ENCODE measurements at places on chromosomes 7 and 10.

- no peak for DNase-seq
Observed at GRCh38 chr7:12564996-12565764, 5.3 kb upstream of the SCIN start.

GRCh38 chr10:14625192-14625631, 149.5 kb downstream of the FAM107B start:
- no peak for DNase-seq

DNA sequence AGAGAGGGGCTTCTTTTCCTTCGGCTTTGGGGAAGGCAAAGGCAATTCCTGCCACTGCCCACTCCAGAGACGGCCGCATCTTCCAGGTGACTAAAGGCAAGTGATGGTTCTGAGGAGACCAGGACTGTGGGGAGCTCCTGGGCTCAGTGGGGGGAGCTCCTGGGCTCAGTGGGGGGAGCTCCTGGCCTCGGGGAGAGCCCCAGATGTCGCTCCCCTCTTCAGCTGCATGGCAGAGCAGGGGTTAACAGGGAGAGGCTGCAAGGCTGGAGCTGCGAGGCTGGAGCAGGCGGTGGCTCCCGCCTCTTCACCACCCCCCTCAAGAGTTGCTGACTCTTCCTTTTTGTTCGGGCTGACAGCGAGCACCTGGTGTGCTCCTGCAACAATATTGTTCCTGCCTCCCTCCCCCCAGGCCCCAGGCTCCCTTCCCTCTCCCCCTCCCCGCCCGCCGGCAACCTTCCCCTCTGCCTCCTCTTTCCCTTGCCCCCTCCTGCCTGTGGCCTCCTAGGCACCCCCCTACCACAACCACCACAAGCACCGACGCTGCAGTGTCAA, 56.3 kb upstream of the LBX1 start:
- DNase-seq, result no peak

GRCh38 chr7:81207801-81208200, 288.9 kb upstream of the SEMA3C start:
- no peak for DNase-seq

DNA sequence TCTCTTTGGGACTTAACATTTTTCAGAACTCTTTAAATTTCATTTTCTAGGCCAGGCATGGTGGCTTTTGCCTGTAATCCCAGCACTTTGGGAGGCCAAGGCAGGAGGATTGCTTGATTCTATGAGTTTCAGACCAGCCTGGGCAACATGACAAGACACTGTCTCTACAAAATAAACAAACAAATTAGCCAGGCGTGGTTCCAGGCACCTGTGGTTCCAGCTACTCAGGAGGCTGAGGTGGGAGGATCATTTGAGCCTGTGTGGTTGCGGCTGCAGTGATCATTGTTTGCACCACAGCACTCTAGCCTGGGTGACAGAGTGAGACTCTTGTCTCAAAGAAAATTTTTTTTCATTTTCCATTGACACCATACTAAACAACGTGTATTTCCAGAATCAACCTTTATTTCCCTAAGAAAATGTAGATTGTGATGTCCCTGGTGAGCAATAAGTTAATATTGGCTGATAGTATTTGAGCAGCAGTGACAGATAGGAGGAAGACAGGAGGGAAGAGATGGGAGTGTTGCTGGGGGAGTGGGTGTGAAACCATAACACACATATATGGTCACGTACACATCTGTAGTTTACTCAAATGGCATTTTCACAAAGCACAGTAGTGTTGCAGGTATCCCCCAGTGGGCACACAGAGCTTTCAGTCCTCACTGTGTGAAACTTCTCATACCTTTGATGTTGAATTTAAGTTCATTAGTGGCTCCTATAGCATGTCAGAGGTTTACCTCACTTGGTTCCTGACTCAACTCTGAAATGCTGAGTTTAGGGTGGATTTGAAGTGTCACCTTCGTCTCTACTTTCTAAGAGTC, 205.6 kb downstream of the AUTS2 start:
- no peak for DNase-seq

- no peak for DNase-seq
Observed at GRCh38 chr10:104104926-104105325, 17.0 kb upstream of the SFR1 start.

DNA sequence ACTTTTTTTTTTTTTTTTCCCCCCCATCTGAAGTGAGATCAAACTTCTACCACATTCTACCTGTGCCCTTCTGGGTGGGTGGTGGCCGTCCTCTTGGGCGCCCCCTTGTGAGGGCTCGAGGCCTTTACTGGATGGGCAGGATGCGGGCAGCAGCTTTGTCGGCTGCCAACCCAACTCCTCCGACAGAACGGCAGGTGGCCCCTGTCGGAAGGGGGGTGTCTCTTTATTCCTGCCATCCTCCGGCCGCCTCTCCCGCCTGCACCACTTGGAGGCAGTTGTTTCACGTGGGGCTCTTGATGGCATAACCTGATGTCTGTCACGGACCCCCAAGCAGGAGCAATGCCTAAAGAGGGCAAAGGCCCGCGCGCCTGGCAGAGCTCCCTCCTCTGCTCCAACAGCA, 31.0 kb downstream of the AMZ1 start:
- peak; percentile 44 for DNase-seq

GRCh38 chr10:71547876-71548846, 151.4 kb downstream of the CDH23 start:
- DNase-seq, result no peak

- no peak for DNase-seq
Observed at GRCh38 chr10:76405922-76406321, 974.5 kb downstream of the LRMDA start.

DNA sequence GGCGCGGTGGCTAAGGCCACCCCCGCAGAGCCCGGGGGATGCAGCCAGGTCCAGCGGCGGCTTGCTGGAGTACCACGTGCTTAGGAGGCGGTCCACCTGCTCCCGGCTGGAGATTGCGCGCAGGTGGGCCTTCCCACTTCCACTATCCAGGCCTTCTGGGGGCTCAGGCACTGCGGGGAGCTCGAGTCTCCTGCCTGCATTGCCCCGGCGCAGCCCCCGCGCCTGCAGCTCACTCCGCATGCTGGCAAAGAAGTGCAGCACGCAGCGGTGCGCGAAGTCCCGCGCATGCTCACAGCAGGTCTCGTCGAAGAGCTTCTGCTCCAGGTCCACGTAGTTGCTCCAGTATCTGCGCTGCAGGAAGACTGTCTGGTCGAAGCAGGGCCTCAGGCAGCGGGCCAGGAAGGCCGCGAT, 5.8 kb downstream of the CALHM3 start:
- DNase-seq, result no peak

GRCh38 chr10:119378737-119379067, 163.8 kb downstream of the RGS10 start:
- no peak for DNase-seq

- no peak for DNase-seq
Observed at GRCh38 chr10:33290321-33291052, 44.0 kb downstream of the NRP1 start.

GRCh38 chr10:543862-544822, 145.3 kb downstream of the DIP2C start:
- DNase-seq, result no peak

GRCh38 chr10:2686691-2687090, 380.7 kb upstream of the PFKP start:
- no peak for DNase-seq

DNA sequence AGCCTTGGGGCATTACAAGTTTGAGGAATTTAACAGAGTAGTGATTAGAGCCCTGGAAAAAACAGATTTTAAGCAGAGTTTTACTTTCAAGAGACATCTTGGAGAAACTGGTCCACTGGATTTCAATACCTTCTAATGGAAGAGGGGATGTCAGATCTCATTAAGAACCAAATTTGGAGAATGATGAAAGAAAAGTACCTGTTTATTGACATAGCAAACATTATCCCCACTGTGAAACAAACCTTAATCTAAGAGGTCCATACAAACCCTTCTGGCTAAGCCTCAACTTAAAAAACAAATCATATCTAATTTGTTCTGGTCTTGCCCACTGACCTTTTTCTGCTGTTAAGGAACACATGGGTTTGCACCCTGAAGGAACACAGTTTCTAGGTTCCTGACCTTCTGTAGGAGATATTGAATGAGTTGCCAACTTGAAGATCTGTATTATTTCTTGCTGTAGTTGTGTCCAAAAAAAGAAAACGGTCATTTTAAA, 53.5 kb downstream of the LAMB1 start:
- no peak for DNase-seq

- DNase-seq, result no peak
Observed at GRCh38 chr10:110852255-110852896, 19.4 kb upstream of the PDCD4 start.

DNA sequence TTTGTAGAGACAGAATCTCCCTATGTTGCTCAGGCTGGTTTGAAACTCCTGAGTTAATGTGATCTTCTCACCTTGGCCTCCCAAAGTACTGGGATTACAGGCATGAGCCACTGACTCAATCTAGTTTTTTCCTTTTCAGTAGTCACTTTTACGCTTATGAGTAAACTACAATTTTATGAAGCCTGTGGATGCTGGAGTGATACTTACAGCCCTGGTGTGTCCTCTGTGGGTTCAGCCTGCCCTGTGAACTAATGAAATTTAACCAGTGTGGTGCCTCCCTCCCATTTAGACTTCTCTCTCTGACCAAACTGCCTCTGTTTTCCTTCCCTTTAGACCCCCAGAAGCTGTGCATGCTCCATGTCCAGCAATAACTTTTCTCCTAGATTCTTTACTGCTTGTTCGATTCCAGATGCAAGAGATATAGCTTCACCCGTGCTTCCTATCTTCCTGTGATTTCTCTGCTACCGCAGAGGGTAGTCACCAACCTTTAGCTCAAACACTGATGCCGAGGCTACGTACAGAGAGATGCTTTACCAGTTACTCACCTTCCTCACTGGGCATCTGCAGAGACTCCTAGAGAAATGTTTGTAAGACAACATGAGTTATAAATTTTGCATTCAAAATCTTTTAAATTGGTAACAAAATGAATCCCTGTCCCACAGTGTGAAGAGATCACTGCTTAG, 90.8 kb downstream of the KIAA1217 start:
- no peak for DNase-seq

- no peak for DNase-seq
Observed at GRCh38 chr10:70274643-70275042, 9.2 kb downstream of the NPFFR1 start.

- DNase-seq, result no peak
Observed at GRCh38 chr7:69787736-69788431, 189.6 kb downstream of the AUTS2 start.

- no peak for DNase-seq
Observed at GRCh38 chr7:46191296-46191695, 270.2 kb upstream of the IGFBP3 start.

GRCh38 chr10:34016576-34016975, 682.1 kb upstream of the NRP1 start:
- DNase-seq, result no peak

- DNase-seq, result no peak
Observed at GRCh38 chr7:85292908-85293576, 106.2 kb upstream of the SEMA3D start.

- DNase-seq, result no peak
Observed at GRCh38 chr7:98982686-98983085, 104.4 kb downstream of the TRRAP start.

DNA sequence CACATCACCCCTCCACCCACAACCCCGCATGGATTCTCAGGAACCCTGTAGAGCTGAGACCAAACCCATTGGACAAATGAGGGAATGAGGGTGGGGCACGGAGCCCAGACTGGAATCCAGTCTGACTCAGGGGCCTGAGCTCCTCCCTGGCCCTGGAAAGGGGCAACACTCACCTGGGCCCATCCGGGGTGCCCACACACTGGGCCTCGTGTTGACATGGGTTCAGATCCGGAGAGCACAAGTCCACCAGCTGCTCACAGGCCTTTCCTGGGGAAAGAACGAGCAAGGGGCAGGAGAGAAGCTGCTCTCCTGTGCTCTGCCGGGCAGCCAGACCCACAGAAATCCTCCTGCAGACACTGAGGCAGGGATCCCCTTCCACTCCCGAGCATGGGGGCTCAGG, 172.2 kb downstream of the SLIT1 start:
- DNase-seq, result no peak

DNA sequence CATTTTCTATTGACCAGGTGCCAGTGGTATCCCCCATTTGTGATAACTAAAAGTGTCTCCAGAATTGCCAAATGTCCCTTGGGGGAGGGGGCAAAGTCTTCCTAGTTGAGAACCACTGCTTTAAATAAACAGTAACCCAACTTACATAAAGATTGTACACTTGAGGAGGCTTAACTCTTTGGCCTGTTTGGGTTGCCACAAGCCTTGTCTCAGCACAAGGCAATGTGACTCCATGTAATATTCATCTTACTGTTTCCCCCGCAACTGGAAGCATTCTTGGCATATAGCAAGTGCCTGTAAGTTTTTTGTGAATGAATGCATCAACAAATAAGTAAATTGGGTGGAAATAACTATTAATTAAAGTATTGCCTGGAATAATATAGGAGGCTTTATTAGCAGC, 108.3 kb downstream of the ANK3 start:
- no peak for DNase-seq

DNA sequence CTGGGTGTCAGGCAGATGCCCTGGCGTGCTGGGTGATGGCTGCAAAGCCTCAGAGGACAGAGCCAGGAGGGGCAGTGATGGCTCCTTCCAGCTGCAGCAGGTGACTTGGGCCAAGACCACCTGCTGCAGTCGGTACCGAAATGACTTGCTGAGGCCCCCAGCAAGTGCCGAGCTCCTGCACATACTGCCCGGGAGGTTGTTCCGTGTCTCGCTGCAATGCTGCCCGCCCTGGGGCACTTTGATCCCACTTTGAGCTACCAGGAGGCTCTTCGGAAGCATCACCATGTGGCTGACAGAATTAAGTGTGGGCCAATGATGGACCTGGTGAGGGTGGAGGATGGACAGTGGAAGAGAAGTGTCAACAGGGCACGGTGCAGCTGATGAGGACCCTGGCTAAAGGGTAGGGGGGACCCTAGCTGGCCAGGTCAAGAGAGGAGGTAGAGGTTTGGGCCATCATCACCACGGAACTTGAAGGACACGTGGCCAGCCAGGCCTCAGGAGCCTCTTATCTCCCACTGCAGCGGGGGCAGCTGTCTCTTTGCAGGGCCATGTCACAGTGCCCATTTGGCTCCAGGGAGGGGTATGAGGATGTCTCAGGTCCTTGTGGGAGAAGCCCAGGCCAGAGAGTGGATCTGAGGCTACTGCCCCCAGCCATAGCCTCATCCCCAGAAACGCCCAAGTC, 51.1 kb upstream of the NANOS1 start:
- no peak for DNase-seq

DNA sequence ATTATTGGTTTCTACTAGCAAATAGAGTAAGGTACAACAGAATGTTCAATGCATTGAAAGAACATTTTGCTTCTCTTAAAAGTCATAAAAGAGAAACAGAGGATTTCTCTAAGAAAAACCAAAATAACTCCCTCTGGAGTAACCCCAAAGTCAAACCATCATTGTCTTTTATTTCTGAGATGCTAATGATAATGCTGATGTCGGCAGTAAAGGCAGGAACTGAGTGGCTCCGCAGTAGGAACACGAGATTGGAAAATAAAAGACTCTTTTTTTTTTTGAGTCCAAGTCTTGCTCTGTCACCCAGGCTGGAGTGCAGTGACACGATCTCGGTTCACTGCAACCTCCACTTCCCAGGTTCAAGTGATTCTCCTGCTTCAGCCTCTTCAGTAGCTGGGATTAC, 2.7 kb upstream of the USP54 start:
- no peak for DNase-seq
